ENCODE measurements at places on chromosomes 3 and 15.

- no peak for DNase-seq
Observed at GRCh38 chr3:33211444-33211843, 7.2 kb downstream of the SUSD5 start.

DNA sequence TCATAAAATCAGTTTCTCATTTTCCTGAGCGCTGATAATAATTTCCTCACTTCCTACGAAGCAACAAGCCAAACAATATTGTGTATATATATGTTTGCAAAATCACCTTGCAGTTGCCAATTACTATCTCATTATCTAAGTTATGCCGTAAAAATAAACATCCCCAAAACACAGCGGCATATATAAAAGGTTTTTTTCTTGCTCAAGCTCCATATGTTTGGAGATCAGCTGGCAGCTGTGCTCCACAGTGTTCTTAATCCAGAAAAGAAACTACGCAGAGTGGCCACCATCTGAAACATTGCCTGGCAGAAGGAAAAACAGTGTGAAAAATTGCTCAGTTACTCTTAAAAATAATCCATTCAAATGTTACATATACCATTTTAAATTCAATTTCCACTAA, 951.4 kb downstream of the PLOD2 start:
- DNase-seq: no peak

DNA sequence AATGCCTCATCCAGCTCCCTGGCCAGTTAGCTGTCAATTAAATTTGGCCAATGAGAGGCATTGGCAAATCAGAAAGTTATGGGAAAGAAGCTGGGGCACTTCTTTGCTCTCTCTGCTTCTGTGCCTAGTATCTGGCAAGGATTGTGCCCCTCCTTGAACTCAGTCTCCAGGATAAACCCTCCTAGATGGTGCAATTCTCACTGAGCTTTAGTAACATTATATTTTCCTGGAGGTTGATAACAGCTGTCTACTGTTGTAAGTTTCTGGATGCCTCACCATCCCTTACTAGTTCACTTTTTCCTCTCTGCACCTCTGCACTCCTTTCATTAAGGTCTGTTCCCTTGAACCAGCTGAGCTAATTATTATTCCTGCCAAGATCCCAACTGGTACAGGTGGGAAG, 329.5 kb downstream of the MFSD1 start:
- no peak for DNase-seq

- no peak for DNase-seq
Observed at GRCh38 chr3:190458040-190458439, 8.3 kb upstream of the TMEM207 start.

GRCh38 chr15:52782514-52782913, 7.6 kb downstream of the ONECUT1 start:
- DNase-seq: no peak
